Stimulated activated CD4-positive, alpha-beta T cell treated with anti-CD3 and anti-CD28 coated beads, Interleukin-2, amount 100 ng/mL, for 24 hours (primary cell): ENCODE measurements at places on chromosomes 4 and X.

DNA sequence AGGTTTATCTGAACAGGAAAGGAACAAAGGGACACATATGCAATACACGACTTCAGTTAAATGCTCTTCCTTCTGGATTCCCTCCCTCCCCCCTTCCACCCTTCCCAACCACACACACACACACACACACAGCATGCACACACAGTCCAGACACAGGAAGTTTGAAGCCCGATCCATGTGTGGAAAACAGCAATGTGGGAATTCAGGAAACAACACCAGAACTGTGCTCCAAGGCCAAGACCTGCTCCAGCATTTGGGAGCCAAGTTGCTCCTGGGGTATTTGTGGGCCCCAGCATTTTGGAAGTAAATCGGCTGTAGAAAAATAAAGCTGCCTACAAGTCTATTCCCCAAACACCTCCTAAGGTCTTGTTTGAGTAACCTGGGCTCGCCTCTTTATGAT lies 5.6 kb upstream of the AMOT start:
- no peak for DNase-seq

DNA sequence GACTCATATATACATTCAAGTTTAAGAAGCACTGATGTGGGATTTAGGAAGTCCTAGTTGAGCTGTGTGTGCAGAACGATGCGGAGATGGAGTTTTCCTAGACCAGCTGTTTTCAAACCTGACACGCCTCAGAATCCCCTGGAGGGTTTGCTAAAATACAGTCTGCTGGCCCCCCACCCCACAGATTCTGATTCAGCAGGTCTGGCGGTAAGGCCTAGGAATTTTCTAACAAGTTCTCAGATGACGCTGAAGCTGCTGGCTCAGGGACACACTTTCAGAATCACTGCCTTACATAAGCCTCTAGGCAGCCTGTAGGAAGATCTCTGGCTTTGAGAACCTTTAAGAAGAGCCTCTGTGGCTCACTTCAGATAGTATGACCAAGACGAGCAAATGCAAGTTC lies 73.1 kb downstream of the PHEX start:
- no peak for DNase-seq

DNA sequence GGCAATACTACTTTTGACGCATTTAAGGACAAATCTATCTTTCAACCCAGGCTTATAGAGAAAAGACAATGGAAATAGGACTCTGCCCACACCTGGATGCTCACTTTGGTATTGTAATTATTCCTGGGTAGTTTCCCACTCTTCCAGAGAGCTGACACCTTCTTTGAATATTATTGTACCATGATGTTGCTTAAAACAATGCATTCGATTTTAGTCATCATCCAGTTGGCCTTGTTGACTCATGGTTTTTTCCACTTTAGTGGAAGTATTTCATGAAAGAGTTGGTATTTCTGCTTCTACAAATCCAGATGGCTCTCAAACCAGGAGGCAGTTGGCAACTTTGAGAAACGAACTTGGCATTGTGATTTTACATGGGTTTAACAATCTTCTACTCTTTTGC lies 124.2 kb downstream of the ENOX2 start:
- no peak for DNase-seq

GRCh38 chrX:9598344-9598743 lies 133.5 kb downstream of the TBL1X start:
- DNase-seq, result no peak

- DNase-seq, result peak; percentile 1
Measured at GRCh38 chr4:84965553-84966381, 723 bp downstream of the WDFY3 start.

DNA sequence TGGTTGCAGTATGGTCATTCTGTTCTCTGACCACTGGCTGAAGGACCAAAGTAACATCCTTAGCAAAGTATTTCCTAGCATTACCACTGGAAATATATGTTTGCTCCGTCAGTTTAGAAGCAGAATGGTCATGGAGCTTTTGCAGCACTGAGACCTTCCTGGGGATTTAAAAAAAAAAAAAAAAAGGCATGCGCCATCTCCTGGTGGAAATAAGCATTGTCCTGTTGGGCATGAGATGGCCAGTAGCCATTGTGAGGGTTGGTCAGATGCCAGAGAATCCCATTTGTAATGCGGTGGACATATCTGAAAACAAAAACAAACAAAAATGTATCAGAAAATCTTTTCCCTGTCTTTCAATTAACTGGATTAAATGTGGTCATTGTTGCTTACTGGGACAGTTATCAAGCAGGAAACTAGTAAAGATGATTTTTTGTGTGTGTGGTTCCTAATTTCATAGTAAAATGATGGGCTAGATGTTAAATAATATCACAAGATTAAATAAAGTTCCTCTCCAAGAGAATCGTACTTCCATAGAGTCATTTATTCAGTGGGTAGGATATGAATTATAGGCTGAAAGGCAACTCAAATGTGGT lies 139.6 kb downstream of the SOWAHB start:
- no peak for DNase-seq

DNA sequence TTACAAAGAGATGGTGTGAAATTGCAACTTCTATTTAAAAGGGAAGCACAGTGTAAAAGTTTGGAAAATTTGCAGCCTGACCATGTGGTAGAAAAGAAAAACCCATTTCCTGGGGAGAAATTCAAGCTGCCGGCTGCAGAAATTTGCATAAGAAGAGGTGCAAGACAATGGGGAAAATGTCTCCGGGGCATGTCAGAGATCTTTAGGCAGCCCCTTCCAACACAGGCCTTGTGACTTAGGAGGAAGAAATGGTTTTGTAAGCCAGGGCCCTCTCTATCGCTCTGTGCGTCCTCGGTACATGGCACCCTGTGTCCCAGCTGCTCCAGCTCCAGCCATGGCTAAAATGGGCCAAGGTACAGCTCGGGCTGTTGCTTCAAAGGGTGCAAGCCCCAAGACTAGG lies 40.4 kb downstream of the CCDC158 start:
- DNase-seq, result no peak

DNA sequence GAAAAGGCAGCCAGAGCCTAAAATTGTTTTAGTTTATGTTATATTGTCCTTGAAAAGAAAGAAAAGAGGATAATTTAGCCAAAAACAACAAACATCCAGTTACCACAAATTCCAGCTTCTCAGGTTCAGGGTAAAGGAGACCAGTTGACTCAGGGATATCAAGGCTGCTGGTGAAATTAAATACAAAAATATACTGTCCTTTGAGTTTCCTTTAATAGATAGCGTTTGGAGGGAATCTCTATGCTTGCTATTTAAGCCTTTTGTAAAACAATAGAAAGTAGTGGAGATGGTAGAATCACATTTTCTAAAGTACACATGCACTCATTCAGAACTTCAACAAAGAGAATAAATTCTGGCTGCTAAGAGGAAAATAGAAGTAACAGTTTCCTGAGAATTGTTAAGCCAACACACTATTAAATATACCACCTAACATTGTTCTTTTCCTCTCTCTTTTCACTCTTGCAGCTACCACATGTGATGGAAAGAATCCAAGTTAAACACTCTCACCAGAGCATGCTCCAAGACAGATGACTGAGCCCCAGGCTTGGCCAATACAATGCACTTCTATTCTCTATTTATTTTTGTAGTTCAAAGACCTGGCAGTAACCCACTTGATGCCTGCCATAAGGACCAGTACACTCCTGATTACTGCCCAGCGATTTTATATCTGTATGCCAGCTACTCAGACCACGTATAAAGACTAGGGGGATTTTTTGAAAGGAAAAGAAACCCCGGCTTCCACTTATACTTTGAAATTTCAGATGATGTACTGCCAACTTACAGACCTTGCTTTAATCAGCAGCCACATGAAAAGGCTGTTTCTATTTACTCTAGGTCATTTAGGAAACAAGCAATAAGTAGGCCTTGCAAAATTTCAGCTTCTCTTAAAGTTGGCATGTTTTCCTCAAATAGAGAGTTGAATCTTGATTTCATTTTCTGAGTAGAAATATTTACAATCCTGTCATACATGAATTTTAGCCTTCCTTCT lies 756.9 kb downstream of the FAT4 start:
- no peak for DNase-seq

DNA sequence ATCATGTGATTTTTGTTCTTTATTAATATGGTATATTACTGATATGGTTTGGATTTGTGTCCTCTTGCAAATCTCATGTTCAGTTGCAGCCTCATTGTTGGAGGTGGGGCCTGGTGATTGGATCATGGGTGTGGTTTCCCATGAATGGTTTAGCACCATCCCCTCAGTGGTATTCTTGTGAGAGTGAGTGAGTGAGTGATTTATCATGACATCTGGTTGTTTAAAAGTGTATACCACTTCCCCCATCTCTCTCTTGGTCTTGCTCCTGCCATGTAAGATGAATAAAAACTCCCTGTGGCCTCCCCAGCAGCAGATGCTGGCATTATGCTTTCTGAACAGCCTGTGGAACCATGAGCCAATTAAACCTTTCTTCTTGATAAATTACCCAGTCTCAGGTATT lies 111.5 kb downstream of the TAB3 start:
- DNase-seq, result no peak

DNA sequence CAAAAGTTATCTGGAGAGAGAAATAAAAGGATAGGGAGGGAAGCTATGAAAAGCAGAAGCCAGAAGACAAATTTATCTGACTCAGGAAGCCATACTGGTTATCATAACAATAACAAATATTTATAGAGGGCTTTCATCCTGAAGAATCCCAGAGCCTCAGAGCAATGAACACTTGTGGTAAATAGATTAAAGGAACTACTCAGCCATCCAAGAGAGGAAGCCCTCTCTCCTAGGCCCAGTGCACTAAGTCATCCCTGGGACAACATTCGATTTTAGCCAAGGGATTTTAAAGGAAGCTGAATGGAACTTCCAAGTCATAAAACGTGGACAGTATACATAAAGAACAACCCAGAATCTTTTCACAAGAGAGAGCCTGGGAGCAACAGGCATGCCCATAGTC lies 76.9 kb downstream of the COL4A6 start:
- DNase-seq, result no peak

- DNase-seq, result no peak
Measured at GRCh38 chr4:7610022-7610670, 175.4 kb upstream of the PSAPL1 start.

DNA sequence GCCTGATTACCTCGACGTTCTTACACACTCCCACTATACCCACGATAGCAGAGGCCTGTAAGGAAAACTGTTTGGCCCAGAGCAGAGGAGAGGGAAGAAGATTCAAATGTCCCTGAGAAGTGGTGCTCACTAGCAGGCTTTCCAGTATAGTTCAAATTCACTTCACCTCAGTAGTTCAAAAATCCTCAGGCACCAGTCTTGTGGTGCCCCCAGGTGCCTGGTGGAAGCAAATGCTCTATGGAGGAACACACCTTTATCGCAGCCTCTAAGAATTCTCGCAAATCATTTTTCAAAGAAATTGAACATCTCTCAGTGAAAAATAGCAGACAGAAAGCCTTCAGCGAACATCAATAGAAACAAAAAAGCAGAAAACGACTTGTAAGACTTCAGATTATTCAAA lies 12.2 kb upstream of the MTMR1 start:
- no peak for DNase-seq

GRCh38 chr4:15675356-15675755 lies 6.3 kb upstream of the FAM200B start:
- no peak for DNase-seq

- no peak for DNase-seq
Measured at GRCh38 chr4:123352240-123352945, 44.2 kb upstream of the SPRY1 start.

- DNase-seq, result no peak
Measured at GRCh38 chr4:91681544-91681943, 622.2 kb upstream of the GRID2 start.

GRCh38 chrX:47174846-47175587 lies 18.6 kb upstream of the UBA1 start:
- DNase-seq, result no peak

DNA sequence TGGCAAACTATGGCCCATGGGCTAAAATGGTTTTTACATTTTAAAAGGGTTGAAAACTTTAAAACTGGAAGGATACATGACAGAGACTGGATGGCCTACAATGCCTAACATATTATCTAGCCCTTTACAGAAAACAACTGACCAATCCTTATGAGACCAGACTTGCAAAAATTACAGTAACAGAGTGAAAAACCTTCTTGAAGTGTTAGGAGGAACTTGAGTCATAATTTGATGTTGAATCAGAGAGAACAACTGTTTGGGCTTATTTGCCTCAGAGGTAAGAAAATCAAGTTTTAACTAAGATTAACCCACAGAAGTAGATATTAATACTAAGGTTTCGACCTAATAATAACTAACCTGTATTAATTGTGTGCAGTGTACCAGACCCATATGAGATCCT lies 12.4 kb upstream of the NAP1L5 start:
- no peak for DNase-seq

DNA sequence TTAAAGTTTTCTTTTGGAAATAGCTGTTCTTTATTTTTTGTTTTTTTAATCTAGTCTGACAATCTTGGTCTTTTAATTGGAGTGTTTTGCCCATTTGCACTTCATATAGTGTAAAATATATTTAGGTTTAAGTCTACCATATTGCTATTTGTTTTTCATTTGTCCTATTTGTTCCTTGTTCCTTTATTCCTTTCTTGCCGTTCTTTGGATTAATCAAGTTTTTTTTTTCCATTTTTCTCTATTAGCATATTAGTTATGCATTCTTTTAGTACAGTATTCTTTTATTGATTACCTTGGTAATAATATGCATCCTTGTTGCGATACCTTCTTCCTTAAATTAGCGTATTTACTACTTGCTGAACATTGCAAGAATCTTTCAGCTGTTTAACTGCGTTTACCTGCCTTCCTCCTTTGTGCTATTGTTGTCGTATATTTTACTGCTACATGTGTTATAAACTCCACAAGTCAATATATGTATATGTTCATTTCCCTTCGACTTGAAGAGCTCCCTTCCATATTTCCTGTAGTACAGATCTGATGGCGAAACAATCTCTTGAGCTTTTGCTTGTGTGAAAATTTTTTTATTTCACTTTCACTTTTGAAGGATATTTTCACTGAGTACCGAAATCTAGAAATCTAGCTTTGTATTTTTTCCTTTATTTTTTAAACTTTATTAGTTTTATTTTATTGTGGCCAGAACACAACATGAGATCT lies 23.9 kb upstream of the RNF212 start:
- DNase-seq, result no peak

DNA sequence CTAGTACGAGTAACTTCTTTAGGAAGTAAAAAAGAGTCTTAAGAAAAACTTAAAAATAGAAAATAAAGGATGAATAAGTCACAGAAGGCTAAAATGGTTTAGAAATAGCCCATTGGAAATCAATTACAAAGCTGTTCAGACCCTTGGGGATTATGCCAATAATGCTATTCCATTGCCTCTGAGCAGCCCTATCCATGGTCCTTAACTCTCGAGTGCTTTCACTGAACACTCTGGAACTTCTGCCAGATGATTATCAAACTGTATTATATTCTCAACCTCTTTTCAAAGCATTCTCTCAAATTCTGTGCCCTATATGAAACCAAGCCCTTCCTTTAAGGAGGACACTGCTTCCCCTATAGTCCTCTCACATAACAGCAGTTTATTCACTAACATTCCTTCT lies 17.0 kb downstream of the SLC9B1 start:
- DNase-seq, result no peak

DNA sequence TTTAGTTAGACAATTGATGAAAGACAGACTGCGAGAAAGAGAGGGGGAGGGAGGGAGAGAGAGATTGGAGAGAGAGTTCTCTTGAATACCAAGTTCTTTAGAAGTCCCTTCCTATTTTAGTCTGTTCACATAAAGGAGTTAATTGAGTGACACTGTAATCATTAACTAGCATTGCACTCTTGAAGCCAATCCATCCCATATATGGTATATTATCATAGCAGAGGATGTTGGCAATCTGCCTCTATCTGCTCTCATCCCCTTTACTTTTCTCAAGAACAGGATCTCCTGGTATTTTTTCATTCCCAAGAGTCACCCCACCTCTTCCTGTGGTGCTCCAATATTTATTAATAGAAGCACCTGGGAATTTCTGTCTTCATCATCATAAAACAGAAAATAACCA lies 959.6 kb upstream of the NDST4 start:
- no peak for DNase-seq
